Activated gamma-delta T cell treated with Interleukin-2 at 50 U/mL for 16 hours (primary cell): ENCODE measurements at places on chromosomes 1 and 21.

- DNase-seq: no peak
These were observed 5.9 kb downstream of the NFYC start for GRCh38 chr1:40697436-40697835.

GRCh38 chr1:103509250-103509649, 16.2 kb upstream of the RNPC3 start:
- no peak for DNase-seq

GRCh38 chr1:26553942-26554682, 24.6 kb downstream of the RPS6KA1 start:
- DNase-seq: no peak

DNA sequence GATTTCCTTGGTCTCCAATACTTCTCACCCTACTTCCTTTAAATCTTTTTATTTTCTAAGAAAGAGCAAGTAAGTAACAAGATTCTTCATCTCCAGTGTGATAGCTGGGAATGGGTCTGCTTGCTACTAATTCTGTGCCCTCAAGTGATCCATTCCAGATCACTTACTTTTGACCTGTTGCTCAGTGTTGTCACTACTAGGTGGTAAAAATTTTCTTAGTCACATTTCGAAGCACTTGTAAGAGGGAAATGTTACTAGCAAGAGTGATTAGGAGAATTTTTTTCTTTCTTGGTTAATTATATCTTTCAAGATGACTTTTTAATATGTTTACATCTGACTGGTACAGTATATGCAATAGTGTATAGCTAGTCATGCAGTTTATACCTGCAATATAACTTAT, 2.2 kb downstream of the UBAP2L start:
- no peak for DNase-seq

DNA sequence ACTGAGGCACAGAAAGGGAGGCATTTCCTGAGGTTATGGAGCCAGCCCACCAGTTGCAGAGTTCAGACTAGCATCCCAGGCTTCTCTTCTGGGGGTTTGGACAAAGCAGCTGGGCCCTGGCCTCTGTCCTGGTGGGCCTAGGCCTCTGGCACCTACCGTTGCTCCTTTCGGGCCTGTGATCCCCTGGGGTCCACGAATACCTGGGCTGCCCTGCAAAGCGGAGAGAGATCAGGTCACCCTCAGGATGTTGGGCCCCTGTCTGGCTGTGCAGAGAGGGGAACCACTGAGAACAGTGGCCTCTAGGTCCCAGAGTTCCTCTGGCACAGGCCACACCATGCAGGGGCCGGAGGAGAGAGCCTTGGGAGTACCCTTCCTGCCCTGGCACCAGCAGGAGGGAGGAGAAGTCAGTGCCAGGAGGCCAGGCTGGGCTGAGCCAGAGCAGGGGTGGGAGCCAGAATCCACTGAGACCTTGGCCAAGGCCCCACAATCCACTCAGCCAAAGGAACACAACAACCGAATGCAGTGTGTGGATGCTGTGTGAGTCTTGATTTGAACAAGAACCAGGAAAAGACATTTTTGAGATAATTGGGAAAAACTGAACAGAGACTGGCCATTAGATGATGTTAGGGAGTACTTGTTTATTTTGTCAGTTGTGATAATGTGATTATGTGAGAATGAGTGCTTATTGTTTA, 8.9 kb downstream of the COL9A2 start:
- no peak for DNase-seq

- DNase-seq: no peak
These were observed 122.1 kb upstream of the RGS1 start for GRCh38 chr1:192453360-192453992.

DNA sequence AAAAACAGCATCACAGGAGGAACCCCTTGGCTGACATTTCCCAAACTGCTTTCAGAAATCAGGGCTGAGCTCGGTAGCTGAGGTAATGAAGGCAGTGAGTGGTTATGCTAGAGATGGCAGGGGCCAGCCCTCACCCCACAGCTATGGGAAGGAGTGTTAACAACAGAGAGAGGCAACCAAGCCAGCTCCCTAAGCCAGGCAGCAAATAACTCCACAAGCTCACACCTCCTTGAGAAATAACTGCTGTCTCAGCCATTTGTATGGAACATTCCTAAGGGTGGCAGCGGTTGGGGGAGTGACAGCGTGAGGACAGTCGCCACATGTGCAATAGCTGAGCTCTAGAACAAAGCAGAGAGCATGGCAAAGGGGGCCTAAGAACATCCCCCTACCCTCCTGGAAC, 42.6 kb downstream of the LMX1A start:
- no peak for DNase-seq

DNA sequence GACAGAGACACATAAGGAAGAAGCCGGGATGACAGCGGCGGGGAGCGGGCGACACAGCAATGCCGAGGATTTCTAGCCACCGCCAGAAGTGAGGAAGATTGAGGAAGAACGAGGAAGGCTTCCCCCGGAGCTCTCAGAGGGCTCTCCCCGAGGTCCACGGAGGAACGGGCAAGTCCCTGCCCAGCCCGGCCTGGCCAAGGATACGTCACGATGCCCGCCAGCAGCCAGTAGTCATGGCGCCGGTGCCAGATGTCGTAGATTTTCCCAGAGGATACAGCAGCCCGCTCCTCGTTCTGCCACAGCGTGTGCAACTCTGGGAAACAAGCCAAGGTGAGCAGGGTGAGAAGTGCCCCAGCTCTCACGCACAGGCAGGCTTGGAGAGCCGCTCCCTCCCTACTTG, 65.9 kb downstream of the KCNAB2 start:
- no peak for DNase-seq

DNA sequence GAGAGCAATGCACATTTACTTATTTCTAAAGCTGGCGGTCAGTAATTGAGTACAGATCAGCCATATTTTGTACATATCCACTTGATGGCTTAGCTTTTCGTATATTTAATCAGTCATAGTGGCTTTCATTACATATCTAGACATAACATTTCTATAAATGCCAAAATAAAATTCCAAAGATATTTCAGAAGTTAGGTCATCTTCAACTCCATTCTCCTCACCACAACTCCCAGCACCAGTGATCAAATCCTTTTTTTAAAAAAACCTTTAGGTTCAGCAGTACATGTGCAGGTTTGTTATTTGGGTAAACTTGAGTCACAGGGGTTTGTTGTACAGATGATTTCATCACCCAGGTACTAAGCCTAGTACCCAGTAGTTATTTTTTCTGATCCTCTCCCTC, 53.9 kb upstream of the GNG4 start:
- no peak for DNase-seq

DNA sequence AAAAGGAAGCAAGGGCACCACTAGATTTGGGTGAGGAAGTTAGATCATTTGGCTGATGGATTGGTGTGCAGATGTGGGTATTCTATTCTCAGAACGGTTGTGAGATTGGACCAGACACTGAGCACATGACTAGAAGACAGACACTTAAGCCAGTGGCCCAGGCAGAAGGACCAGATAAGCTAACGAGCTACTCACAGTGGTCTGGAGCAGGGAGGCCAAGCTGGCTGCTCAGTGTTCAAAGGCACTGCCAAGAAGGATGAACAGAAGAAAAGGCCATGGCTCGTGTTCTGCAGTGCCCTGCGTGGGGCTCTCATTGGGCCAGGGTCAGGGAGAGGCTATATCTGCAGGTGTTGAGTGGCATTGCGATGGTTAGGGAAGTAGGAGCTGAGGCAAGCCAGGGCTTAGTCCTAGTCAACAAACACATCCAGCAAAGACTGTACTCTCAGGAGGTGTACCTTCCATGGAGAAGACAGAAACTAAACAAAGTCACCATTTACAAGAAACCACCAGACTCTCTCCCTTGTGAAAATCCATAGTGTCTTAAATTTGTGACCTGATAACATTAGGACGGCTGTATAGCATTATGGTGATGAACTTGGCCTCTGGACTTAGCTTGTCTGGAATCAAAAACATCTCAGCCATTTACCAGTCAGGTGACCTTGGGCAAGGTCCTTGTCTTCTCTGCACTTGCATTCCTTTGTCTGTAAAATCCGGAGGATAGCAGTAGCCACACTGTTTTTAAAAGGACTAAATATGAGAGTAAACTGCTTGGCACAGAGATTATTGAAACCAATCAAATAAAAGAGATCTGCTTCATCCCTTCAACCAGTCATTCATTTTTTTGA, 274.5 kb downstream of the SIPA1L2 start:
- no peak for DNase-seq

GRCh38 chr1:34808051-34808810, 15.4 kb downstream of the GJA4 start:
- no peak for DNase-seq

GRCh38 chr21:36397606-36398005, 12.4 kb downstream of the CHAF1B start:
- no peak for DNase-seq

GRCh38 chr1:205519541-205520131, 15.2 kb downstream of the CDK18 start:
- DNase-seq: no peak

- DNase-seq: no peak
These were observed 14.7 kb downstream of the TNFRSF18 start for GRCh38 chr1:1191734-1192133.

- DNase-seq: no peak
These were observed 12.5 kb upstream of the AMIGO1 start for GRCh38 chr1:109522026-109522425.

- DNase-seq: no peak
These were observed 1.7 kb downstream of the KHDC4 start for GRCh38 chr1:155932487-155932886.

GRCh38 chr21:45096217-45096616, 21.8 kb downstream of the ADARB1 start:
- no peak for DNase-seq

- DNase-seq: no peak
These were observed 122.9 kb downstream of the DMRTA2 start for GRCh38 chr1:50300297-50300696.

DNA sequence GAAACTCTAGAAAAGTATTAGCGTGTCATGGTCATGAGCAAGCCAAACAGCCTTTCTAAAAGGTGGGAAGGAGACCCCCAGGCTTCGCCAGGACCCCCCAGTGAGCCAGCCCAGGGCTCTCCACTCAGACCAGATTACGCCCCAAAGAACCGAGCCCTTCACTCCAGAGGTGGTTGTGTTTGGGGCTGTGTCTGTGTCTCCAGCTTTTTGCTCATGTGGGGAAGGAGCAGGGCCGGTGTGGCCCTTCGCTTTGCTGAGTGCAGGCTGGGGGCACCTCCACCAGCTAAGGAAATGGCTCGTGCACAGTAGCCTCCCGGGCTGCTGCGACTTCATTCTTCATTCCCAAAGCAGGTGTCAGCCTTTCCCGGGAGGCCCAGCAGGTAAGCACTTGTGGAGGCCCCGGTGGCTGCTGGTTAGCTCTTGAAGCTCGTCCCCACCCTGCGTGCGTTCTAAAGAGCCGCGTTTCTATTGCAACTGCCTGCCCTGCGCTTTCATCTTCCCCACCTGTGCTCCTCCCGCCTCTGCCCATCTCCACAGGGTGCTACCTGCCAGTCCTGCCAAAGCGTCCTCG, 531 bp downstream of the TSPEAR start:
- no peak for DNase-seq

- no peak for DNase-seq
These were observed 261.7 kb downstream of the NPHP4 start for GRCh38 chr1:5730272-5731109.

DNA sequence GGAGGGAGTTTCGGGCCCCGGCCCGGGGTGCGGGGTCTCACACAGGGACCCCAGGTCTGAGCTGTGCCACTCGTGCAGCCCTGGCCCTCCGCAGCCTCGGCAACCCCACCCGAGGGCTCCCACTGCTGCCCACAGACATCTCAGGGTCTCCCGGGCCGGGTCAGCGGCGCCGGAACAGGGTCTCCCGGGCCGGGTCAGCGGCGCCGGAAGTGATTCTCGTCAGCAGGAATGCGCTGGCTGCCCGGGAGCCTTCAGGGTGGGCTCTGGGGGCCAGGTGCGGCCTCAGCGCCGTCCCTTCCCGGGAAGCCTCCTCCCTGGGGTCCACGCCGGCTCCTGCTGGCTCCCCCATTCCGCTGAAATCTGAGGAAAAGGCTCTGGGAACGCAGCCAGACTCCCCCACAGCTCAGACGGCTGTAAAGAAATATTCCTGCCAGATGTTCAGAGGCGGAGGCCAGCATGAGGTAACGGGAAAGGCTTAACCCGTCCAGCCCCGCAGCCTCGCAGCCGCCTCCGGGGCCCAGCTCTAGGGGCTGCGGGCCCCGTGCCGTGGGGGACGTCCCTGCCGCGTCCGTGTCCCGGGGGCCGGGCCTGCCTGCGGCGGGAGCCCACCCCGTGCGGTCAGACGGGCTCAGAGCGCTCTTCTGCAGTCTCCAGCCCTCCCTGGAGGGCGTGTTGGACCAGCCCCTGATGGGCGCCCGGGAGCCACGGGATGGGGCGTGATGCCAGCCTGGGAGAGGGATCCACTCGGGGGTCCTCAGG, 8.7 kb upstream of the COL6A1 start:
- DNase-seq: no peak

DNA sequence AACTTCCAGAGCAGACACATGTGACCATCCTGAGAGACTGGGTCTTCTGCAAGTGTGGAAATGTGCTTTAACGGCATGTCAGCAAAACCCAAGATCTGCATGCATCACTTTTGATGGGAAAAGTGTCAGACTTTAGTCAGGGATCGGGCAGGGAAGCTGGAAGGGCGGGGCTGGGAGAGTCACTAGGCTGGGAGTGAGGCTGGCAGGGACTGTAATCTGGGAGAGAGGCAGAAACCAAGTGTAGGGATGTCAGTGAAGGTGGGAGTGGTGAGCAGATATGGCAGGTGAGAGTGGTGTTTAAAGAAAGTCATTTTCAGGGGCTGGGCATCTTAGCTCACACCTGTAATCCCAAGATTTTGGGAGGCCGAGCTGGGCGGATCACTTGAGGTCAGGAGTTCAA, 11.3 kb downstream of the CDA start:
- no peak for DNase-seq

GRCh38 chr1:180567654-180568053, 8.9 kb downstream of the OVAAL start:
- DNase-seq: no peak

DNA sequence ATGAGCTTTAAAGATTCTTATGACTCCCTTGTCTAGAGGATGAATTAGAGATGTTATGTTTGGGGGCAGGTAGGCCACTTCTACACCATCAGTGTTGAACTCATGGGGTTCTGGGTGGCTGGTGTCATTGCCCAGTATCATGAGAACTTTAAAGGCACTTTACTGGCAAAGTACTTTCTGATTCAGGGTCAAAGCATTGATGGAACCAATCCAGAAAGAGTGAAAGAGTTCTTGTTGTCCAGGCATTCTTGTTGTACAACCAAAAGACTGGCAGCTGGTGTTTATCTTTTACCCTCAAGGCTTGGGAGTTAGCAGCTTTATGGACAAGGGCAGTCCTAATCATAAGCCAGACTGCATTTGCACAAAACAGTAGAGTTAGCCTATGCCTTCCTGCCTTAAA, 673.0 kb downstream of the USP25 start:
- DNase-seq: no peak

DNA sequence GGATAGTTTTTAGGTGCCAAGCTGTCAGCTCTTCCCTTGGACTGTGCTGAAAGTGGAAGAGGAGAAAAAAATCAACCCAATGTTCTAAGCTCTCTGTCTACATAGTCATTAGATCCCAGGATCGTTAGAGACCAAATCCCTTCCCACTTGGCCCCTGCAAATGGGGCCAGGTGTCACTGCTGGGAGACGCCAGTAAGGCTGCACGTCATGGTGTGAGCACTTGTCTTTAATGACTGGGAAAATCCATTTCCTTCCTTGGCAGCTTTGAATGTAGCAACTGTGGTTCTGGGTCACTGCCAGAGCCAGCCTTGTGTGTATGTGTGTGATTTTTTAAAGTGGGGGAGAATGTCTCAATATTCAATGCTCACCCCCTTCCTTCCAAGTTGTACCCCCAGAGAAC, 59.9 kb downstream of the MAN1C1 start:
- DNase-seq: no peak

GRCh38 chr1:26268290-26269197, 11.3 kb upstream of the SH3BGRL3 start:
- no peak for DNase-seq

GRCh38 chr1:21872445-21873079, 60.5 kb downstream of the LDLRAD2 start:
- DNase-seq: no peak
